ENCODE measurements at places on chromosomes 1 and 21. TPM values are rescaled to one million over a fixed set of nuclear protein-coding genes. Genes with fewer than 3 reads are reported as not detected.

HTR6 gene
- not detected for total RNA-seq

LRIG2 gene
- 20.9 TPM for total RNA-seq

RHOU gene
- total RNA-seq = 2.9 TPM

LCE1E gene
- total RNA-seq = not detected

KLHDC8A gene
- total RNA-seq = not detected

THEM5 gene
- not detected for total RNA-seq

HES4 gene
- 8.1 TPM for total RNA-seq

APOBEC4 gene
- not detected for total RNA-seq

TMEM52 gene
- total RNA-seq = 0.43 TPM

ATP8B2 gene
- 155 TPM for total RNA-seq

CAMSAP2 gene
- 55.7 TPM for total RNA-seq

RASSF5 gene
- 0.86 TPM for total RNA-seq

IL10 gene
- under 0.01 TPM for total RNA-seq

ADAMTS1 gene
- 177 TPM for total RNA-seq

TRIM45 gene
- total RNA-seq = 1.7 TPM

LCE1F gene
- not detected for total RNA-seq

S100A1 gene
- not detected for total RNA-seq

KRTAP19-3 gene
- total RNA-seq = not detected

OR2M4 gene
- not detected for total RNA-seq

SH3BGR gene
- total RNA-seq = 2.2 TPM

CFHR2 gene
- total RNA-seq = not detected

MX1 gene
- total RNA-seq = 16.0 TPM

KCNH1 gene
- total RNA-seq = 14.2 TPM

FAAH gene
- total RNA-seq = 0.86 TPM

STPG1 gene
- total RNA-seq = 4.2 TPM

LCE1B gene
- total RNA-seq = not detected

CLCA4 gene
- total RNA-seq = not detected

C1QTNF12 gene
- 0.32 TPM for total RNA-seq

HNRNPR gene
- 80.5 TPM for total RNA-seq

P3H1 gene
- 188 TPM for total RNA-seq

GMEB1 gene
- total RNA-seq = 9.1 TPM

MYOG gene
- not detected for total RNA-seq

KAZN gene
- 8.6 TPM for total RNA-seq

FCN3 gene
- total RNA-seq = not detected

SLC44A5 gene
- under 0.01 TPM for total RNA-seq

ERG gene
- not detected for total RNA-seq

CNN3 gene
- total RNA-seq = 354 TPM

NUDT4B gene
- total RNA-seq = 25.4 TPM

KDM5B gene
- total RNA-seq = 112 TPM

FCRL1 gene
- not detected for total RNA-seq

PRSS38 gene
- total RNA-seq = not detected

NEGR1 gene
- 13.8 TPM for total RNA-seq

YARS1 gene
- total RNA-seq = 137 TPM

CAMK1G gene
- total RNA-seq = 2.6 TPM

GPR37L1 gene
- under 0.01 TPM for total RNA-seq

TBX19 gene
- total RNA-seq = 0.86 TPM

FAM43B gene
- under 0.01 TPM for total RNA-seq
